ENCODE measurements at places on chromosomes 5 and 9.

DNA sequence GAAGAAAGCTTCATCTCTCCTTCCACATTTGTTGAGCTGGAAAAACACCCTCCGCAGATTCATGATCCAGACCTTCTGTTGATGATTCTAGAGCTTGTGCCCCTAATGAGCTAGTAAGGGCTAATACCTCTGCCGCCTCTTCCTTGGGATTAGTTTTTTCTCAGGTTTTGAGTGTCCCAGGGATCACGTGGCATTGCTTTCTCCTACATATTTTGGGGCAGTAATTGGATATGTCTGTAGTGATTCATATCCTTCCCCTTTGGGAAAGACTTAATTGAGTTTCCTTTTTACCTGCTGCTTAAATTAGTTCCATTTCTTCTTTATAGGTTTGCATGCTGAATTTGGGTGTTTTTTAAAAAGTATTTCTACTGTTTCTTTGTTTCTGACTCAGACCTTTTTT lies 143.9 kb downstream of the GOLPH3 start:
- no peak for DNase-seq

GRCh38 chr5:83608122-83608521 lies 112.5 kb downstream of the HAPLN1 start:
- no peak for DNase-seq

GRCh38 chr9:4667681-4668080 lies 1.4 kb upstream of the SPATA6L start:
- no peak for DNase-seq

- no peak for DNase-seq
These were observed 26.5 kb downstream of the LIX1 start for GRCh38 chr5:97115932-97116331.

DNA sequence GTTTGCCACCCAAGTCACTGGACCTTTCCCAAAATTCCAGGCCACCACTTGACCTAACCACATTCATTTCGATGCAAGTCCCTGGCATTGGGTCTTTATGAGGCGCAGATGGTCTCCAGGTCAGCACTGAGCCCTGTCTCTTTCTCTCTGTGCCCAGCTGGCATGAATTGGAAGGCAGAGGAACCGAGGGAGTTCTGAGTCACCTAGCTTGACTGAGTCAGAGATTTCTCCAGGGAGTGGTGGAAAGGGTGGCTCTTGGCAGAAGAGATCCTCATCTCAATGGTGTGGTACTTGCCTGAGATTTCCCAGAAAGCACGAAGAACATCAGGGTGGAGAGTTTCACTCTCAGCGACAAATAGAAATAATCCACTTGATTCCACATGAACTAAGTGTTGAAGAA lies 43.8 kb downstream of the WDR36 start:
- DNase-seq = no peak

Data from stimulated activated CD4-positive, alpha-beta T cell treated with anti-CD3 and anti-CD28 coated beads, Interleukin-4, amount 100 ng/mL, for 1 hour (primary cell).